ENCODE measurements at places on chromosomes 5 and 9.

DNA sequence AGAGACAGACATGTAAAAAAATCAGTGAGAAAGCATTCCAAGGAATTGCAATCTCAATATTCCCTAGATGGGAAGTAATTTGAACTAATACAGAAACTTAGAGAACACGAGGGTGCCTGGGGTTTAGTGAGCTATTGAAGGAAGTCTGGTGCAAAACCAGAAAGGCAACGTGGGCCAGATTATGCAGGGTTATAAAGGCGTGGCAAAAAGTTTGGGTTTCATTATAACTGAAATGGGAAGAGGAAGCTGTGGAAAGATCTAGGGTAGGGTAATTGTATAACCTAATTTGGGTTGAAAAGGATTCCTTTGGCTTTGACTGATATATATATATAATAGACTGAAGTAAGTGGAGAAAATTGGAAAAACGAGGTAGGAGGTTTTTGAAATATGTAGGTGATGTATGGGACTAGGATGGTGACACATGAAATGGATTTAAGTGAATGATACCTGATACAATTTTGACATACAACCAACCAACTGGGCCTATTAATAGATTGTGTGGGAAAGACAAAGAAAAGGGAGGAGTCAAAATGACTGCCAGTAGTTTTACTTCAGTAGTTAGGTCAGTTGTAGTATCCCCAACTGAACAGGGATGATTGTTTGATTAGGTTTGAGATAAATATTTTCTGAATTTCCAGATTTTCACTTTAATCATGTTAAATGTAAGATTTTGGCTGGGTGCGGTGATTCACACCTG, 65.3 kb downstream of the FAM174A start:
- no peak overlapping the region for H3K27ac ChIP-seq
- no peak overlapping the region for H3K4me3 ChIP-seq
- no peaks in the 10 kb centered on the region for H3K27me3 ChIP-seq

DNA sequence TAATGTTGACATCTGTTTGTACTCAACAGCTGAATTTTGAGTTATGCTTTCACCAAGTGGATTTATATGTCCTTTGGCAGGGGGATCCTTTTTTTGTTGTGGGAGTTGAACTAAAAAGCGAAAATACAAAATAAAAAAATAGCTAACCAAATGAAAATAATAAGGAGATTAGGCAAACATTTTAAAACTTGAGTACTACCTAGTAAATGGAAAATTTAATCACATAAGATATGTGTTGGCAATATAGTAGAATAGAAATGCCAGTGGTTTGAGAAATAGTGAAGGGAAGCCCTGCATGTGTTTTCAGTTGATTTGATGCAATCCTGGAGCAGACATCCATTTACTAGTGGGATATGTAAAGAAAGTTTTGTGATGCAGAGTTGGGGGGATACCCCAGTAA, 98.0 kb downstream of the RASGRF2 start:
- no peaks in the 10 kb centered on the region for H3K4me1 ChIP-seq
- no peak overlapping the region for H3K27ac ChIP-seq
- H3K36me3 ChIP-seq = no peaks in the 10 kb centered on the region
- no peak overlapping the region for H3K4me3 ChIP-seq

- H3K27ac ChIP-seq = no peak overlapping the region
- no peaks in the 10 kb centered on the region for H3K27me3 ChIP-seq
- peak; percentile 58 for DNase-seq
- peak overlapping the region; percentile 93 for H3K4me3 ChIP-seq
These were observed 423 bp downstream of the IPPK start for GRCh38 chr9:92669527-92669889.

GRCh38 chr5:132281856-132282614, 12.2 kb upstream of the SLC22A4 start:
- DNase-seq = no peak
- no peaks in the 10 kb centered on the region for H3K36me3 ChIP-seq
- H3K27ac ChIP-seq = no peak overlapping the region
- H3K4me1 ChIP-seq = no peaks in the 10 kb centered on the region

DNA sequence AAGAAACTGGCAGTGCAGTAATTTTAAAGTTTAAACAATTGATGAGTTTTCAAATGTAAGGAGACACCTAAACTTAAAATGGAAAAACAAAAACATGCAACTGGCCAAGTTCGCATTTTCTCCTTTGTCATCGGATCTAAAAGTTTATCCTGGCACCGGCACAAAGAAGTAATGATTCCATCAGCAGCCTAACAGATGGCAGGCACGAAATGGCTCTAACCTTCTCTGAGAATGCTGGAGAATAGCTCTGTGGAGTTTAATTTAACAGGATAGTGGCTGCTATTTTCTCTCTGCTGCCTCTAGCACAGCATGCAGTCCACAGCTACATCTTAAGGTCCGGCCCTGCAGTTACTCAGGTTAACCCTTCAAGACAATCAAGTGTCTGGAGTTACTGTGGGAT, 82.2 kb downstream of the PRELID2 start:
- H3K4me1 ChIP-seq = no peaks in the 10 kb centered on the region
- no peak overlapping the region for H3K27ac ChIP-seq
- H3K4me3 ChIP-seq = no peak overlapping the region
- no peak for DNase-seq

DNA sequence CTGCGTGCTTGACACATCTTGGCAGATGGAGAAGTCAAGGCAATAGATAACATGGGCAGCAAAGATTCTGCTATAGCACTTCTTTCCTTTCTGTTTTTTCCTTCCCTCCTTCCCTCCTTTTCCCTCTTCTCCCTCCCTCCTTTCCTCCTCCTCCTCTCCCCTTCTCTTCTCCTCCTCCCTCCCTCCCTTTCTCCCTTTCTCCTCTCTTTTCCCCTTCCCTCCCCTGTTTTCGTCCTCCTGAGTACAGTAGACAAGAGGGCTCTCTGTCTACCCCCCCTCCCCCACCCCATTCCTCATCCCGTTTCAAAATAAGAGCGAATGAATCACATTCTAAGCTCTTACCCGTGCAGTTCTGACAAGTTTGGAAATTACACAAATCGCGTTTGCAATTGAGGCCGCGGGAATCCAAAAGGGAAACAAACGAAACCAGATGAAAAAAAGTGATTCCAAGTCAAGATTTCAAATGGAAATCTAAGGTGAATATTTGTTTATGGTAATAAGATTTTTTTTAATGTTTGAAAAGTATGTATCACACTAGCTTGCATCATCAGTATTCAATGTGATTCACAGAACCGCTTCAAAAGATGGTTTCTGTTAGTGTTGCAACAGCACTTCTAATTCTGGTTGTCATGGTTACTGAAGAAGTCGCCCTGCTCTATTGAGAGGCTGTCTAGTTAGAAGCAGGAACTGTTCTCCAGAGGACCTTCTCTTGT, 1.3 kb downstream of the NIM1K start:
- H3K36me3 ChIP-seq = no peaks in the 10 kb centered on the region
- H3K4me3 ChIP-seq = peak overlapping the region; percentile 39
- peaks cover 8% of the 10 kb centered on the region for H3K4me1 ChIP-seq
- no peak overlapping the region for H3K27ac ChIP-seq

DNA sequence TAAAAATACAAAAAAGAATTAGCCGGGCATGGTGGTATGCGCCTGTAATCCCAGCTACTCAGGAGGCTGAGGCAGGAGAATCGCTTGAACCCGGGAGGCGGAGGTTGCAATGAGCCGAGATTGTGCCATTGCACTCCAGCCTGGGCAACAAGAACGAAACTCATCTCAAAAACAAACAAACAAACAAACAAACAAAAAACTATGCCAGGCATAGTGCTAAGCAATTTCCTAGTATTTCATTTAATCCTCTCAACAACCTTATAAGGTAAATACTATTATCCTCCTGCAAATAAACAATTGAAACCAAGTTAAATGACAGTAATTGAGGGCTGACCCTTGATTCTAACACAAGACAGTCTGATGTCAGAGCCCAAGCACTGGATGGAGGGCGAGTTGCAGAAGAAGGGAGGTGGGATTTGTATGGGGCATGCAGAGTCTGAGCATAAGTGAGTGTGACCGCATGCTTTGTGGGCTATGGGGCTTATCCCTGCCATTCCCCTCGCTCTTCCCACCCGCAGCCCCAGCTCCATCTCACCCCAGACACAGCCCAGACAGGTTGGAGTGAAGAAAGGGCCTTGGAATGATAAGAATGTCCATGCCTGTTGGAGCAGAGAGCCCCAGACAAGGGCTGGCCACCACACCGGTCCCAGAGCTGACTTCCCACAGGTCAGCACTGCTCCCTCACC, 24.3 kb upstream of the RPS14 start:
- DNase-seq = no peak
- H3K4me1 ChIP-seq = peaks cover 2% of the 10 kb centered on the region
- no peaks in the 10 kb centered on the region for H3K36me3 ChIP-seq
- no peak overlapping the region for H3K27ac ChIP-seq

- H3K27me3 ChIP-seq = no peaks in the 10 kb centered on the region
- H3K27ac ChIP-seq = no peak overlapping the region
- no peak overlapping the region for H3K4me3 ChIP-seq
- H3K36me3 ChIP-seq = no peaks in the 10 kb centered on the region
- H3K4me1 ChIP-seq = no peaks in the 10 kb centered on the region
These were observed 28.4 kb upstream of the SEC16A start for GRCh38 chr9:136511144-136511669.

- H3K4me1 ChIP-seq = no peaks in the 10 kb centered on the region
- H3K4me3 ChIP-seq = no peak overlapping the region
- H3K27ac ChIP-seq = no peak overlapping the region
- no peaks in the 10 kb centered on the region for H3K27me3 ChIP-seq
- H3K36me3 ChIP-seq = no peaks in the 10 kb centered on the region
- DNase-seq = no peak
These were observed 297.7 kb downstream of the ATPSCKMT start for GRCh38 chr5:9951865-9952516.

DNA sequence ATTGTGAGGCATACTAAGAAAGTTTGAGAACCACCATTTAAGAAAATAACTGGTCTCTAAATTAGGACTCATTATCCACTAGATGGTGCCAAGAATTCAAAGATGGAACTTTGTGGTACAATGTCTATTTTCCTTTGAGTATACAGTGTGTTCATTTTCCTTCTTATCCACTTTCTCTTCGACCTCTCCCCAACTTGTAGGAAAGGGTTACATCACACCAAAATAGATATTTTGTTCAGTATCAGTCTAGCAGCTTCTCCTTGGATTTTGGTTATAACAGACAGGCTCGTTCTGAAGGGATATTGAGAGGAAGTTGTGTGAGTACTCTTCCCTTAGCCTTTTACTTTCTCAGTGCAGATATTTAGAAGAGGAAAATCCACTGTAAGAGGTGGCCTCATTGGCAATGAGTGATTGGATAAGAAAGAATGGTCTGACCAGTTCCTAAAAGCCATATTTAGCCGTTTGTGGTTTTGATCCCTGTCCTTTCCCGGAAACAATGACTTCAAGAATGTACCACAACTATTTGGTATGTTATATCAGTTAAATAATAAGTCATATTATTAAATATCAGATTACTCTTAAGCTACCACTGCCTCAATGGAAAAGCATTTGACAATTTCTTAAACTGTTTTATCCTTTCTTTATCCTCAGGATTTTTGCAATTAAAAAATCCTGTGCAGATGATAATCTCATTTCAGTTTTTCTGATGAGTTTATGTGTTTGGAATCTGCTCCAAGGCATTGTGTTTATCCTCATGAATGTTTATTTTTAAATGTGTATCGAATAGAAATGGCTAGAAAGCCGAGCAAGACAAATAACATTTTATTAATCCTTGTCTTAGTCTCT, 69.0 kb upstream of the GRAMD2B start:
- no peak overlapping the region for H3K4me3 ChIP-seq
- H3K27ac ChIP-seq = no peak overlapping the region
- H3K27me3 ChIP-seq = no peaks in the 10 kb centered on the region
- H3K4me1 ChIP-seq = peaks cover 3% of the 10 kb centered on the region

DNA sequence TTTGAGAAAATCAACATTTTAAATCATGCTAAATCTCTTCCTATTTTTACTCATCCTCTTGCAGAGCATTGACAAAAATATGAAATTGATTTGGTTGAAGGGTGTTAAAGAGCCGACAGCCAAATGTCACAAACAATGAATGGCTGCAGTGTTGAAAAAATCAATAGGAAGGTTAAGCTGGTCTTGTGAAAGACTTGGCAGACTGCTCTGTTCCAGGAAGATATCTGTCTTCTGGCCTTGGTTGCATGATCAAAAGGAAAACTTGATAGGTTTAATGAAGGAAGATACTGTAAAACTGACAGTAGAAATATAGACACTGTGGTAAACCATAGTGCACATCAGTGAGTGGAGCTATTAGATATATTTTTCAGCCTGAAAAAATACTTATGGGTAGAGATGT, 103.6 kb downstream of the PBX3 start:
- H3K36me3 ChIP-seq = no peaks in the 10 kb centered on the region
- DNase-seq = no peak
- H3K27ac ChIP-seq = no peak overlapping the region
- H3K4me1 ChIP-seq = peaks cover 3% of the 10 kb centered on the region
- no peaks in the 10 kb centered on the region for H3K27me3 ChIP-seq

GRCh38 chr5:13860146-13860545, 84.3 kb downstream of the DNAH5 start:
- H3K4me3 ChIP-seq = no peak overlapping the region
- H3K36me3 ChIP-seq = no peaks in the 10 kb centered on the region
- H3K27me3 ChIP-seq = no peaks in the 10 kb centered on the region
- no peaks in the 10 kb centered on the region for H3K4me1 ChIP-seq
- no peak for DNase-seq

DNA sequence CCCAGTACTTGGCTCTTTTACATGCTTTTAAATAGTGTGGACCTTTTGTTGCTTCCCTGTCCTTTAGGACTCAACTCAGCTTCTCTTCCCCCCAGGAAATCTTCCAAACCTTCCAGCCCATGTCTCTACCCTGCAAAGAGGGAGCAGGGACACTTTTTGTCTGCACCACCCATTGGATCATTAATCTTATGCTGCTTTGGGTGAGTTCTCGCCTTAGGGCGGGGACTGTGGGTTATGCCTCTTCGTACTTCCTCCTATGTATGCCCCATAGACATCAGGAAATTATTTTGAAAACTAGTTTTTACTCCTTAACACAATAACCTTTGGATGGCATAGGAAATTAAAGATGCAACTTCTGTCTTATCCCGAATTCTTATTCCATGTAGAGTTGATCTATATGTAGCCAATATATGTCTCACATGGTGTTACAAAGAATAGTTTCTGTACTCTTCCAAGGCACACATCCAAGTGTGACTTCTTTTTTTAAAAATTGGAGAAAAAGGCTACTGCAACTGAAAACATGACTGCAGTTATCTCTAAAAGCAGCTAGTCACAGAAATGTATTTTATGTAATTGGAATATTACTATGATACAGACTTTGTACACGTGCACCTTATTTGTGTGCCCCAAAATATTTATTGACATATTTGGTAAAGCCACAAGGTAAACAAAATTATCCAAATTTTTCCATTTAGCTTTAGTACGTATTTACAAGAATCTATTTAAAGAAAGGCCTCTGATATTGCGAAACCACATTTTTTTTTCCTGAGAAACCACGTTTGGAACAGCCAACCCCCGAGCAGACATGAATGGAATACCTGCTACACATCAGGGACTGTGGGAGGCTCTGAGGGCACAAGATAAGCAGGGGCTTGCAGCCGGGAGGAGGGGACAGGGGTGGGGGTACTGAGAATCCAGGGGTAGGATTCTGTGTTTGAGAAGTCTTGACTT, 133.6 kb downstream of the WDR41 start:
- no peak for DNase-seq
- H3K4me3 ChIP-seq = no peak overlapping the region
- no peak overlapping the region for H3K27ac ChIP-seq
- H3K36me3 ChIP-seq = no peaks in the 10 kb centered on the region
- peaks cover 1% of the 10 kb centered on the region for H3K4me1 ChIP-seq
- no peaks in the 10 kb centered on the region for H3K27me3 ChIP-seq

GRCh38 chr9:81833563-81834345, 94.5 kb upstream of the SPATA31D4 start:
- DNase-seq = no peak
- peaks cover 13% of the 10 kb centered on the region for H3K4me1 ChIP-seq
- no peaks in the 10 kb centered on the region for H3K36me3 ChIP-seq
- H3K4me3 ChIP-seq = no peak overlapping the region

Measured in ovary (tissue), 10 donors.